NCI-H1930 (cell line): ENCODE measurements at places on chromosomes 16 and 17.

- no peak for DNase-seq
Measured at GRCh38 chr16:69143116-69143515, 10.7 kb downstream of the UTP4 start.

DNA sequence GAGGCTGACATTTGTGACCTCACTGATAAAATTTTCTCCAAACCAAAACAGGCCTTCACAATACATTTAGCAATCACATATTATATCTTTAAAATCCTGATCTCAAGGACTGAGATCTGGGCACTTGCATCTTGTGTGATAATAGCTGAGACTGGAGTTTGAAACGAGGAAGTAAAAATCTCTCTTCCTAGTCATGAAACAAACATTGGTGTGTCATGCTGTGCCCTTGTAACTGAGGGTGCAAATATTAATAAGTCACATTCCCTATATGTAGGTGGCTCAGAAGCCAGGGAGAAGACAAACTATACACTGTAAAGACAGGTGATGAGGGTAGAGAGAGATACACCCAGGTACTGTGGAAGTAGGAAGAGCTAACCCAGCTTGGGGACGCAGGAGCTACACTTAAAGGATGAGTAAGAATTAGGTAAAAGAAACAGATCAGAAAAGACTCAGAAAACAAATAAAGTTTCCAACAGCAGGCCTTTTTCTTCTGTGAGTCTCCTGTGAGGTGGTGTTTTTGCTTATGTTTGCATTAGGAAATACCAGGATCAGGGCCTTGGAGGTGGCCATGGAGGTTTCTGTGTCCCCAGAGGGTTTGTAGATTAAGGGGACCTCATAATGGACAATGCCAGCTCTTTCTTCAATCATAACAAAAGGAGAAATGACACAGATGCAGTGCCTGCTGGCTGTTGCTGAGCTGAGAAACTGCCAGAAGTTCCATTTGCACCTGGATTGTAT, 335.7 kb downstream of the GRIN2A start:
- no peak for DNase-seq

- no peak for DNase-seq
Measured at GRCh38 chr17:35423761-35424160, 8.5 kb downstream of the SLFN12 start.

- DNase-seq, result no peak
Measured at GRCh38 chr17:49373115-49373514, 11.1 kb upstream of the ZNF652 start.

DNA sequence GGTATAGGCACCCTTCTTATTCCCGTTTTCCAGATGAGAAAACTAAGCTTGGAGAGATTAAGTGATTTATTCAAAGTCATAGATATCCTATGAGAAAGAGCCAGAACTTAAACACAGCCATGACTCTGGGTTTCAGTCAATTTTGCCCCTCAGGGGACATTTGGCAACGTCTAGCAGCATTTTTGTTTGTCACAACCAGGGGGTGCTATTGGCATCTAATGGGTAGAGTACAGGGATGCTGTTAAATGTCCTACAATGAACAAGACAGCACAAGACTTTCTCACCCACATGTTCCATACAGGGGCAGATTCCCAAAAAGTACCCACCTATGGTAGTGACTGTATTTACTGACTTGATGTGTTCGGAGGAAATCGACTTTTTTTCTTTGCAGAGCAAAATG, 4.8 kb upstream of the SHISA9 start:
- DNase-seq, result peak; percentile 45

DNA sequence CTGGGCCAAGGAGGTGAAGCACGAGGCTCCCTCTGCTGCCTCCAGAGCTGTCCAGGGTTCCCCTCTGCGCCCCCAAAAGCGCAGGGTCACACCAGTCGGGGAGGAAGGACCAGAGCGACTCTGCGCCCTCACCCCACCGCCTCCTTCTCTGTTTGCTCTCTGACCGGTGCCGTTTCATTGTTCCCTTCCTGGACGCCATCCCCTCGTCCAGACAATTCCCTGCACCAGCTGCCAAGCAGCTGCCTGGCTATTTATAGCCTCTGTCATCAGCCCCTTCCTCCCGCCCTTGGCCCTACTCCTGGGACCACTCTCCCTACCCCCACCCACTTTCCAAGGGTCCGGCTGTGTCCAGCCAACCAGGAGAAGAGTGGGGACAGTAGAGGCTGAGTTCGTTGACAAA, 68.8 kb upstream of the CREBBP start:
- DNase-seq, result no peak

DNA sequence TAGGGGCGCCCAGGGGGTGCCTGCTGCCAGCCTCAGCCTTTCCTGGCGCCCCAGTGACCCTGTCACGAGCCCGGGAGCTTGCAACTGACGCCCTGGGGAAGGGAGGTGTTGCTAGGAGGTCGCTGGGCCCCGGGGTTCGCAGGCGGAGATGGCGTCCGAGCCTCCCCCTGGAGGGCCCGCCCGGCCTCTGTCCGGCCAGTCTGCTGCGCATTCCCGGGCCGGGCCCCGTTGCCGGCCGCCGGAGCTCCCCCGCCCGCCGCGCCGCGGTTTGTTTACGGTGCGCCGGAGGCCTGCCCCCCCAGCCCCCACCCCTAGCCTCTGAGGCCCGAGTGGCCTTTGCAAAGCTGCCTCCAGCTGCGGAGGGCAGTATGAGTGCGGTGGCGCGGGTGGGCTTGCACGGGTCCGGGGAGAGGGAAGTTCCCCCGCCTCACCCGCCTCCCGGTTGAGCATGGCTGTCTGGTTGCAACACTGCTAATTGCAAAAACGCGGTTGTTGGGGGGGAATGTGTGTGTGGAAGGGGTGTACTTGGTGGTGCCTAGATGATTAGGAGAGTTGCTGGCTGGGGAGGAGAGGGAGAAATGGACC, 514 bp downstream of the THRA start:
- no peak for DNase-seq

DNA sequence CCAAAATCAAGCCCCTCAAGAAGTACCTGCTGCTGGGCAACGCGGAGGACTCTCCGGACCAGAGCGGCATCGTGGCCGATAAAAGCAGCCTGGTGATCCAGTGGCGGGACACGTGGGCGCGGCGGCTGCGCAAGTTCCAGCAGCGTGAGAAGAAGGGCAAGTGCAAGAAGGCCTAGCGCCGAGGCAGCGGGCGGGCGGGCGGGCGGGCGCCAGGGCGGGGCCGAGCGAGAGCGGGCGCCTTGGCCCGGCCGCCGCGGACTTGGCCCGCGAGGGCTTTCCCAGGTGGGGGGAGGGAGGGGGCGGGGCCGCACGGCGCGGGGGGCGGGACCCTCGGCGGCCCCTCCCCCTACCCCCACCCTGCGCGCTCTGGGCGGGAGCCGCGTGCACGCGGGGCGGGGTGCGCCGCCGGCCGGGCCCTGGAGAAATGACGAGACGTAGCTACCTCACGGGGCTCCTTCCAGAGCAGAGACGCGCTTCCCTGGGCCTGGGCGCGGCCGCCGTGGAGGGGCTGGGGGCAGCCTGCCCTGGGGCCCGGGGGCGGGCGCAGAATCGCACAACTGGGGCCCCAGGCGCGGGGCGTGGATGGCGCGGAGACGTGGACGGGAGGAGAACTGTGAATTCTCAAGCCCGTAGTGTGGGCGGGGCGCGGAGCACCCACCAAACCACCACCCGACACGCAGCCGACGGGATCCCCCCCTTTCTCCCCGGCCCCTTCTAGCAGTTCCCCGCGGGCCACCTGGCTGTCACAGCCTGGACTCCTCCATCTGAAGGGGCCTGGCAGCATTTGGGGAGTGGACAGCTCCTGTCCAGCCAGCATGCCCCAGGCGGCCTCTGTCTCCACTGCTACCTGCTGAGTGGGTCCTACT, 218.7 kb downstream of the NTN1 start:
- peak; percentile 42 for DNase-seq

DNA sequence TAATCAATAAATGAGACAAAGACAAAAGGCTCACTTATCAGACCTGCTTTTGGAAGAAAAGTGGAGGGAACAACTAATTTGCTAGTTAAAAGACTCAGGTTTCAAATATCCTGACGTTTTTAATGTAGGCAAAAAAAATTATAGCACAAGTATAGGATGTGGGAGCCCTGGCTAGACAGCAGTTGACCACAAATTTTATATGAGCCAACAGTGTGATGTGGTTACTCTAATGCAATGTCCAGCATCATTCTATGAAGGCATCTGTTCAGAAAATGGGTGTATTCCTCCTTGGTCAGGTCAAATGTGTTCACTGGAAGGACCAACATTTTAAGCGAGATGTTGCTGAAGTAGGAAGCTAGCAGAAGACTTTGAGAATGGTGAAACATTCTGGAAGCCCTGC, 237.4 kb downstream of the MAP2K6 start:
- DNase-seq, result no peak

DNA sequence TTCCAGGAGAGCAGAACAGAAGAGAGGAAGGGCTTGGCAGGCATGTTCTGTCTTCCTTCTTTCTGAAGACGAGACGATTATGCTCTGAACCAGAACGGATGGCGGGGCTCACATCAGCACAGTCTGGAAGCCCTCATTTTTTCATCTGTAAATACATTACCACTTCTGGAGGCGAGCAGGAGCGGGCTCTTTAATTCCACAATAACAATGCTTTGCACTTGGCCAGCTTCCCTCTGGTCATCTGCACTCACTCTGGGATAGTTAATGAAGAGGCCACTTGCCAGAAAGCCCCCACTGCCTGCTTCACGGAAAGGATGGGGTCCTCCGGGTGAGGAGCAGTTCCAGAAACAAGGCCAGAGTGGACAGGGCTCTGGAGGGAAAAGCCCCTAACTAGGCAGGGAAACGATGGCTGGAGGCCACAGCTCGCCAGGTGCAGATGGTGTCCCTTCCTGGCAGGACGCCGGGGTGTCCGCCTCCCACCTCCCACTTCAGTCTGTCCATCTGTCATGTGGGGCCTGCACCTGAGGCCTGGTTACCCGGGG, 13.1 kb upstream of the BCAR1 start:
- no peak for DNase-seq

DNA sequence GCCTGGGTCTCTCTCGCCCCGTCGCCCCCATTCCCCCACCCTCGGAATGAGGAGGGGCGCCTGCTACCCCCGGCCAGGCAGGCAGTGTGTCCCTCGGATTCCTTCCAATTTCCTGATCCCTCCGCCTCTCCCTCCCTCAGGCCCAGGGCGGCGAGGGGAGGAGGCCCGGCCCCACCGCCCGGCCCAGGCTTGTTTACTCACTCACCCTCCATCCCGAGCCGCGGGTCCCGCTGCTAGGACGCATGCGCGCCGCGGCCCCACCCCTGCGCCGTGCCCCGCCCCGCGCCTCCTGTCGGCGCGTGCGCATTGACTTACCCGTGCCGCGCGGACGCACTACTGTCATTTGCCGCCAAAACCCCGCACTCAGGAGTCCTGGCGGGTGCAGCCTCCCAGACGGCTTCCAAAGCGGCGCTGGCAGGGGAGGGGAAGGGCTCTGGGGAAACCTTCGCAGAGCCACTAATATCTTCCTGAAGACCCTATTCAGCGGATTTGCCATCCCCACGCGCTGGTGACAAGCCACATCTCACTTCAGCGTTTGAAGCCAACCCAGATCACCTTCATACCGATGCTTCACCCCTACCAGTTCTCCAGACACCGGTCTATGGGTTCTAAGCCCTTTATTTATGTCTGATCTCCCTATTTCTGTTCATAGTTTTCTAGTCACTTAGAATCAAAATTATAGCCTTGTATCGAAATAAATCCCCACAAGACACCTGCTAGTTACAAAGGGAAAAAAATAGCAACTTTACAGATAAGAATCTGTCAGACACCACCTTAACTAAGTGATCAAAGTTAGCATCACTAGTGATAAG, at the start of gene EZH1:
EZH1 (minus strand) TSS at position 235 of the 812 bp plus-strand sequence. CDS start 16,099 bp downstream, outside the sequence.
- DNase-seq, result peak; percentile 79
